ENCODE measurements at places on chromosomes 6 and 20.

- no peak for DNase-seq
Measured at GRCh38 chr20:37789408-37789807, 95.6 kb downstream of the CTNNBL1 start.

- DNase-seq, result peak; percentile 71
Measured at GRCh38 chr20:51434580-51435247, 107.8 kb downstream of the NFATC2 start.

DNA sequence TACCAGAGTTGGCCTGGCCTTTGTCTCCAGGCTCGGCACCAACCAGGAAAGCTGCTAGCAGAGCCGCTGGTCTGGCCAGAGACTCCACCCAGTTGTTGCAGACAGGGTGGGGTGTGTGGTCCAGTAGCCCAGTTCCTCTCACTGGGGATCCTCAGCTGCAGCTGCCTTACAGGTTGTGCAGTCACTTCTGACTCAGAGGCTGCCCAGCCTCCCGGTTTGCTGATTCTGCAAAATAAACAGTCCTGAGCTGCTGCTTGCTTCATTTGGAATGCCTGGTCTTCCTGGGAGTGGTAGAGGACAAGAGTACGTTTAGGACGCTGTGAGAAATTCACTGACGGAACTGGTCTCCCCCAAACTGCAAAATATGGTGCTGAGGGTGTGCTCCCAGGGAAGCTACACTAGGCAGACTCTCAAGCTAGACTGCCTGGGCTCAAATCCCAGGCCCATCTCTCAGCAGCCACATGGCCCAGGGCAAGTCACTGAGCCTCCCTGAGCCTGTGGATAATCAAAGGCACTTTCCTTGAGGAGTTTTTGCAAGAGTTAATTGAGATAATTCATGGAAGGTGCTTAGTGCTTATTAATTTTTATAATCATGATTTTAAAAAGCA lies 246.1 kb downstream of the TFAP2C start:
- DNase-seq, result peak; percentile 11

DNA sequence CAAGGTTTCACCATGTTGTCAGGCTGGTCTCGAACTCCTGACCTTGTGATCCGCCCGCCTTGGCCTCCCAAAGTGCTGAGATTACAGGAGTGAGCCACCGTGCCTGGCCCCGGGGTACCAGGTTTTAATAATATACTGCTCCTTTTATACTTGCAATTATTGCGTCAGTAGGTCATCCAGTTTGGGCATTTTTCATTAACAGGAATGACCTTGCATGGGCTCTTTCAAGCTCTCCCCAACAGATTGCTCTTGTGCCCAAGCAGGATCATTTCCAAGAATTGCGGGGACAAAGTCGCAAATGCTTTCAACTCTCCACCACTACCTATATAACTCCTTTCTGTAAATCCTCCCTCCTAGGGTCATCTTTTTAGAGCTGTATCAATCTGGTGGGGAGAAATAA lies 23.8 kb downstream of the STK38 start:
- DNase-seq, result no peak

- no peak for DNase-seq
Measured at GRCh38 chr6:134814076-134814695, 135.7 kb downstream of the ALDH8A1 start.

- no peak for DNase-seq
Measured at GRCh38 chr20:23131766-23132165, 45.6 kb upstream of the CD93 start.

DNA sequence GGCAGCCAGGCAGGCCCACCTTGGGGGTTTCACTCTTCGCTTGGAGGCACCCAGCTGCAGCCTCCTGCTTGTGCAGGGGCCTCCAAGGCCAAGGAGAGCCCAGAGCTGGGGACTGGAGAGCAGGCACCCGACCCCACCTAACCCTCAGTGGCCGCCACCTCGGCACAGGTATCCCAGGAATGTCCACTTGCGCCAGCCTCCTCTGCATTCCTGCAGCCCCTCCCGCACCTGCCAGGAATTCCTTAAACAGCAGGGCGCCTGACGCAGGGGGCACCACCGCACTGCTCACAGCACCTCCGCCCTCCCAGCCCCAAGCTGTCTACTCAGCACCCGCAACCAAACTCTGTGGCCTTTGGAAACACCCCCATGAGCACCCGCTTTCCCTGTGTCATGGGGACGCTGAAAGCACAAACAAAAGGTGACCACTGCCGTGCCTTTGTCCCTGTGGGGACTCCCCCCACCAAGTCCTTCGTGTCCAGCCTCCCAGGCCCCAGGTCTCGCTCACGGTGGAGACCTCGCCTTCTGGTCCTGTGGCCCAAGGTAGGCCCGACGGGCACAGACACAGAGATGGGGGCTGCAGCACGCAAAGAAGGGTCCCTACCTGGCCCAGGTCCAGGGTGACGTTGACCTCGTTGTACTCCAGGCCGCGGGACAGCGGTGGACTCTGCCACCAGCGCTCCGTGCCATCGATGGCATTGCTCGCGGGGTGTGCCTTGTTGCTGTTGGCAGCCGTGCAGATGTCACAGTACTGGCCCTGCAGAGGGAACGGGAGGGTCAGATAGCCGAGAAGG lies 5.1 kb downstream of the LAMA5 start:
- DNase-seq, result no peak
